Stimulated activated CD4-positive, alpha-beta T cell treated with anti-CD3 and anti-CD28 coated beads, TNF-alpha, amount 100 ng/mL, for 4 hours (primary cell): ENCODE measurements at places on chromosomes 16 and 17.
A peak's percentile ranks its signal among the peaks of the same experiment; 100 is the strongest.

DNA sequence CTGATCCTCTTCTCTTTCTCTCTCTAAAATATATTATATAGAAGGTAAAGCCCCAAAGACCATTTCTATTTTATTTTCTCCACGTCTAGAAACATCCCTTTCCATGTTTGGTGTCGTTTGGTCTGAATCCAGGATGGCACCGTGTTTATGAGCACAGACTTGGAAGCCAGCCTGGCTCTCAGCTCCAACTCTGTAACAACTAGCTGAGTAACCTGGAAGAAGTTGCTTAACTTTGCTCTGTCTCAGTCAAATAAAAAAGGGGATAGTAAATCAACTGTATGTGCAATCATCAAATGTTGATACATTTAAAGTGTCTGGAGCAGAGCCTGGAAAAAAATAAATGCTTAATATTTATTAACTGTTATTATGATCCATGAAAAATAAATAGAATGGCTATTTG lies 249.8 kb upstream of the MAF start:
- no peak for DNase-seq

DNA sequence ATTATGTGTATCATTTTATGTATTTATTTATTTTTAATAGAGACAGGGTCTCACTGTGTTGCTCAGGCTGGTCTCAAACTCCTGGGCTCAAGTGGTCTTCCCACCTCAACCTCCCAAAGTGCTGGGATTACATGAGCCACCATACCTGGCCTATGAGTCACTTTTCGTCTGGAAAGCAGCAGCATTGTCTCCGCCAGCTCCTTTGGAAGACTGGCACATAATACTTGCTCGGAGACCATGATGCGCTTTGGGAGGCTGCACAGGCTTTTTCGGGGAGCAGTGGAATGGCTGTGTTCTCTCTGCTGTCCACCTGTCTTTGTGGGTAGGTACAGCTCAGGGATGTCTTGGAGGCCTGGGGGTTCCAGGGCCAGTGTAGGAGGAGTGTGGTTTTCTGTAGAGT lies 102.2 kb downstream of the AATF start:
- no peak for DNase-seq

DNA sequence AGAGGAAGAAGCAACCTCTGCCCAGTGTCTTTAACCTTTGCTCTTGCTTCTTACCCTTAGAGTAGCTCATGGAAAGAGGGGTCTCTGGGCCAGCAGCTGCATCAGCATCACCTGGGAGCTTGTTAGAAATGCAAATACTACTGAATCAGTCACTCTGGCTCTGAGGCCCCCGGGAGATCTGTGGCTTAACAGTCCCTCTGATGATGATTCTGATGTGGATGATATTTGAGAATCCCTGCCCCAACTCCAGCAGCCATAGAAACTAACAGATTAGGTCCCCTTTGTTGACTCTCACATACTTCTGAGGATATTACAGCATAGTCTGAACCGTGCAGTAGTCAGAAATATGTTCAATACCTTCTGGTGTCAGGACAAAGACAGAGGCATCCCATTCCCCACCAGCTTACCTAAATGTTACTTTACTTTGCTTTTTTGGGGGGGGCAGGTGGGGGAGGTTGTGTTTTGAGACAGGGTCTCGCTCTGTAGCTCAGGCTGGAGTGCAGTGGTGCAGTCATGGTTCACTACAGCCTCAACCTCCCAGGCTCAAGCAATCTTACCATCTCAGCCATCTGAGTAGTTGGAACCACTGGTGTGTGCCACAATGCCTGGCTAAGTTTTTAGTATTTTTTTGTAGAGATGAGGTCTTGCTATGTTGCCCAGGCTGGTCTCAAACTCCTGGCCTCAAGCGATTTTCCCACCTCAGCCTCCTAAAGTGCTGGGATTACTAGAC lies 220.1 kb downstream of the CCDC182 start:
- no peak for DNase-seq

DNA sequence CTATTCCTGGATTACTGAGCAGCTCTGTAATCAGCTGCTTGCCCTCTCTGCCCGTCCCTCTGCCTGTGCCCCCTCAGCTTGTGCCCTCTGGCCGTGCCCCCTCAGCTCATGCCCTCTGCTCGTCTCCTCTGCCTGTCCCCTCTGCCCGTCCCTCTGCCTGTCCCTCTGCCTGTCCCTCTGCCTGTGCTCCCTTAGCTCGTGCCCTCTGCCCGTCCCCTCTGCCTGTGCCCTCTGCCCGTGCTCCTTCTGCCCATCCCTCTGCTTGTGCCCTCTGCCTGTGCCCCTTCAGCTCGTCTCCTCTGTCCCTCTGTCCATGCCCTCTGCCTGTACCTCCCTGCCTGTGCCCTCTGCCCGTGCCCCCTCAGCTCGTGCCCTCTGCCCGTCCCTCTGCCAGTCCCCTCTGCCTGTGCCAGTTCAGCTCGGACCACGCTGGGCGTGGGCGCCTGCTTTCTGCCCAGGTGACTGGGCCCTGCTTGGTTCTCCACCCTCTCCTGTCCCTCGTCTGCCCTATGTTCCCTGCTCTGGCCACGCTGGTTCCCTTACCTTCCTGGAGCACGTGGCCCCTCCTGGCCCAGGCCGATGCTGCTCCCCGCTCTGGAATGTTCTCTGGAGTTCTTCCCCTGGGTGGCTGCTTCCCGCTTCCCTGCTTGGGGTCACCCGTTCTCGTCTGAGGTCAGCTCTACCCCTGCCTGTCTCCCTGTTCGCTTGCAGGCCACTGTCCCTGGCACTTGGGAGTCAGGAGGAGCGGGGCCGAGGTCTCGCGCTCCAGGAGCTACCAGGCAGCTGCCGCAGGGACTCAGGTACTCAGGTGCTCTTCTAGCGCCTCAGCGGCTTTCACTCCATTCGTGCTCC lies 63.9 kb downstream of the BANP start:
- no peak for DNase-seq

- DNase-seq, result peak; percentile 6
These were observed 67.8 kb downstream of the C16orf78 start for GRCh38 chr16:49441366-49441780.

GRCh38 chr17:1641065-1641403 lies 4.5 kb downstream of the SCARF1 start:
- DNase-seq, result no peak

GRCh38 chr17:69454051-69454450 lies 39.6 kb downstream of the MAP2K6 start:
- no peak for DNase-seq

GRCh38 chr17:47694581-47695428 lies 844 bp downstream of the TBKBP1 start:
- no peak for DNase-seq

DNA sequence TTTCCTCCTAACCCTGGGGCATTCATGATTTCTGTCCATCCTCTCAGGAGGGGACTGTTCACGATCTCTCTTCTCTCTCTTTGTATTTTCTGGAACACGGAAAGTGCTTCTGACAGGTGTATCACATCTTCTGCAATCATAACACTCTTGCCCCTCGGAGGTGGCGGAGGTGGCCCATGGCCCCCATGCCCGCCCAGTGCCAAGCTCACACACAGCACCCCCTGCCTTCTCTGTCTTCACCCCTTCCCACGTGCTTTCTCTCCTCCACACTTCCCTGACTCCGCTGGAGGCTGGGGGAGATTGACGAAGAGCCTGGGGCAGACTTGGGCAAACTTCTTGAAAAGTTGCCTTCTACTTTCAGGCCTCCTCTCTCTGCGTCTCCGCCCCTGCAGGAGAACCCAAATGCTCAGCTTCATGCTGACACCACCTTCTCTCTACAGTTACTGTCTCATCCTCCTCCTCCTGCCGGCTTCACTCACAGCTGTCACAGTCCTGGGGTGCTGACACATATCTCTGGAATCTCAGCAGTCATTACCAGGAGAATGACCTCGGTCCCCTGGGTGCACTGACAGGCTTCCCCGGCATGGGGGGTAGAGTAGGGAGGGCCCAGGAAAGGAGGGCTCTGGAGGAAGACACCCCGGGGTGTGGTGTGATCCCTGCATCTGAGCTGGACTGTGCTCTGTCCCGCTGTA lies 127.1 kb downstream of the ENGASE start:
- DNase-seq, result no peak

DNA sequence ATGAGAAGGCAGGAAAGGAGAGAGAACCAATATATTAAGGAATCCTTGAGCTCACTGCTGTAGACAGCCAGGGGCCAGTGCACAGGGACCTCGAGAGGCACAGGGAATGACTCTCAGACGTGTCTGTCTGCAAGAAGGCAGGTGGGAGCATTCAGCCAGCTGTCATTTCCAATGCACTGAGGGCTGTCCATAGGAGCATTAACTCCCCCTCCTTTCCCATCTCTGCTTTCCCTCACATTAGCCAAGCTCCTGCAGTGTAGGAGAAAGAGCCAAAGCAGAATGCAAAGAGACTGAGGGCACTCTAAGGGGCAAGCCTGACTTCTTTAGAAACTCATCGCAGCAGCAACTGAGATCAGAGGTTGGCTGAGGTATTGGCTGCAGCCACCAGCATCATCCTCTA lies 218.3 kb downstream of the CDH13 start:
- DNase-seq, result no peak

GRCh38 chr17:13353590-13353989 lies 248.1 kb downstream of the HS3ST3A1 start:
- DNase-seq, result no peak

GRCh38 chr17:19672009-19672750 lies 23.6 kb downstream of the ALDH3A2 start:
- DNase-seq, result no peak

DNA sequence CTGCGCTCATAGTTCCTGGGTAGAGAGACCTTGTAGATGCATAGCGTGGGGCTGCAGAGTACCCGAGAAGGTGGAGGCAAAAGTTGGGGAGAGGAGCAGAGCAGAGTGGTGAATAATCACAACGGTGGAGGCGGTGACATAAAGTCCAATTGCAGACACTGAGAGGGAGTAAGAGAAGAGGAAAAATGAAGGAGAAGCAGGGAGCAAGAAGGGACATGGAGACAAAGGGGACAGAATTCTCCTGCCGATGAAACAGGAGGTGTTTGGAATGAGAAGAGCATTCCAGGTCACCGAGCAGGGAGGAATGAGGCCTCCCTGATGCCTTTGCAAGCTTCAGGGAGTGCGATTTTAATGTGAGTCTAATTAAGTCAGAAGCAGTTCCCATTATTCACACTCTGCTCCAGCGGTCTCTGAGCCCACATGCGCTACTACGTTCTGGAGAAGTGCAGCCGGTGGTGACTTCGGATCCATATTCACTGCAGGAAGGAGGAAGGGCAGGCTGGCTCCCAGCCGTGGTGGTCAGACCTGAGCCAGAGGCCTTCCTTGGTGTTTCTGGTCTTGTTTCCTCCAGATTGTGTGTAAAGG lies 108.0 kb upstream of the DNAH9 start:
- DNase-seq, result no peak

- no peak for DNase-seq
These were observed 5.0 kb downstream of the CENPX start for GRCh38 chr17:82017612-82018151.

DNA sequence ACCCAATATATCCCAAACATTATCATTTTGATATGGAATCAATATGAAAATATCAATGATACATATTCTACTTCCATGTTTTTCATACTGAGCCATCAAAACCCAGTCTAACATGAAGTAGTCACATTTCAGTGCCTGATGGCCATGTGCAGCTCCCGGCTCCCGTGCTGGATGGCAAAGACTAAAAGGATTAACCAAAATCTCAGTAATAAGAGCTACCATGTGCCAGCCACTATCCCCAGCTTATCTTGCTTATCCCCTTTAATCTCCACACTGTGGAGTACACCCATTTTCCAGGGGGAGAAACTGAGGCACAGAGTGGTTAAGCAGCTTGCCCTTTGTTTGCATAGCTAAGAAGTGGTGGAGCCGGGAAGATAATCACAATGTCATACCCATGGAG lies 9.2 kb downstream of the CD300LG start:
- no peak for DNase-seq

DNA sequence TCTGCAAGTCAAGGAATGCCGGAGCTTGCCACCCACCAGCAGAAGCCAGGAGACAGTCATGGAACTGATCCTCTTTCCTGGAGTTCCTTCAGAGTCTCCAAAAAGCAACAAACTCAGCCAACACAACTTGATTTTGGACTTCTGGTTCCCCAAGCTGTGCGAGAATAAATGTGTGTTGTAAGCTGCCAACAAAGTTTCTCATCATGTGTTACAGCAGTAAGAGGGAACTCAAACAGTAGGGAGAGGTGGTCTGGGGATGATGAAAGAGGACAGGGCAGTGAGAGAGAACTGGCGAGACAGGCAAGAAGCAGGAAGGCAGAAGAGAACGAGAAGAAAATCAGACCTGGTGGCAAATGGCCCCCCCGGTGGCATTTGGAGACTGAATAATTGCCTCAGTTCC lies 204.9 kb downstream of the MAF start:
- no peak for DNase-seq

- DNase-seq, result peak; percentile 36
These were observed 5.3 kb downstream of the NEURL4 start for GRCh38 chr17:7323731-7324437.

DNA sequence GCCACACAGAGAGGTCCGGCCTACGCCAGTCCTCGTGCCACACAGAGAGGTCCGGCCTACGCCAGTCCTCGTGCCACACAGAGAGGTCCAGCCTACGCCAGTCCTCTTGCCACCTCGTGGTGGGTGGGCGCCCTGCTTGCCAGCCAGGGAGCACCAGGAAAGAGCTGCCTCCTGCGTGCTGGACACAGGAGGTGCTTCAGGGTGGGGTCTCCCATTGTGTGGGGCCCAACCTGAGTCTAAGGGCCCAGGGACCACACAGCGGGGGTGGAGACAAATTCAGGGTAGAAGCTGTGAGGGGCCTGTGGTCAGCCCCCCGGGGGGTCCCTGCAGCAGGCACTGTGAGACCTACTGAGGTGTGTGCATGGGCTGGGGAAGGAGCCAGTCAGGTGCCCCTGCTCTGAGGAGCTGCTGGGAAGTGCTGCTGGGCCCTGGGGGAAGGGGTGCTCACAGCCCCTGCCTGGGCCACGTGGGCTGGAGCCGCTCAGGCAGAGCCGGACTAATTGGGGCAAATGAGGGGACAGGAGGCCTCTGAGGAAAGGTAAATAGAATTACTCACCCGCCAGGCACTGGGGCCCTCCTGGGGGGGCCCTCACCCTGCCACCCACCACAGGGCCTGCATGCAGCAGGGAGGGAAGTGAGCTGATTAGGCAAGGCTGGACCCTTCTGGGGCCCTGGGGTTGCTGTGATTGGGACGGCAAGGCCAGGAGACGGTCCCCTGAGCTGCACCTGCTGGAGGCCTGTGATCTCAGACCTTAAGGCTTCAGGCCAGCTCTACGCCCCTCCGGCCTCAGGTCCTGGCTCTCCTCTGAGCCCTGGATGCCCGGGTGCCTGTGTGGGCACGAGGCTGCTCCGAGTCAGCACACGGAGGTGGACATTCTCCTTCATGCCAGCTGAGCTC lies 11.0 kb downstream of the GCGR start:
- no peak for DNase-seq
